Activated effector memory CD4-positive, alpha-beta T cell treated with Interleukin-2 at 50 U/mL for 16 hours (primary cell): ENCODE measurements at places on chromosomes 5 and 9.

GRCh38 chr9:89366711-89367110 lies 48.4 kb downstream of the SECISBP2 start:
- DNase-seq: no peak

DNA sequence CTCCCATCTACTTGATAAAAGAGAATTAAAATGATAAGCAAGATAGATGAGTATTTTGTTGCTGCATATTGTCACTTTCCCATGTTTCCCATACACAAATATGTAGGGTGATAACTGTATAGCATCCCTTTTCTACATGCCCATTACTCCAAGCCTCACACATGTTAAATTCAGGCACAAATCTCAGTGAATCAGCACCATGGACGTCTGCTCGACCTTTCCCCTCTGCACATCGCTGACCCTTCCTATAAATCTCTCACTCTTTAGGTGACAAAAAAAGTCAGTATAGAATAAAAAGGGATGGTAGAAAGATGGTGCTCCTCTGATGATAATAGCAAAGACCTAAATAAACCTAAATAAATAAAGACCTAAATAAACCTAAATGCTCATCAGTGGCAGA lies 1097.7 kb upstream of the C9orf72 start:
- no peak for DNase-seq

- no peak for DNase-seq
These were observed 52.1 kb downstream of the AQP7 start for GRCh38 chr9:33350310-33350709.

DNA sequence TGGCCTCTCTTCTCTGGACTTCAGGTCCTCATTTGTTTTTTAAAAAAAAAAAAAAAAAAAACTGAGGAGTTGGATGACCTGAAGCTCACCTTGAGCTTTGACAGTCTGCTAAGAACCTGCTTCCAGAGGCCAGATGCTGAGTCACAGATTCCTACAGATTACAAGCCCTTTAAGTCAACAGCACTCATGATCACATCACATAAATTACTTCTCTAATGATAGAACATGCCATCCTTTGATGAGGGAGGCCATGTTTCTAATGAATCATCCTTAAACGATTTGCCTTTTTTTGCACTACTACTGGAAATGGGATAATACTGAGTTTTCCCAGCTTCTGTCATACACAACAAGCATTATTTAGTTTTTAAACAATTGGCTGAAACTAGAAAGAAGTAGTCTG lies 34.2 kb upstream of the MYOT start:
- no peak for DNase-seq

GRCh38 chr5:122163121-122164069 lies 34.0 kb downstream of the ZNF474 start:
- DNase-seq: no peak

- no peak for DNase-seq
These were observed 446.5 kb downstream of the GABRG2 start for GRCh38 chr5:162514116-162514515.

DNA sequence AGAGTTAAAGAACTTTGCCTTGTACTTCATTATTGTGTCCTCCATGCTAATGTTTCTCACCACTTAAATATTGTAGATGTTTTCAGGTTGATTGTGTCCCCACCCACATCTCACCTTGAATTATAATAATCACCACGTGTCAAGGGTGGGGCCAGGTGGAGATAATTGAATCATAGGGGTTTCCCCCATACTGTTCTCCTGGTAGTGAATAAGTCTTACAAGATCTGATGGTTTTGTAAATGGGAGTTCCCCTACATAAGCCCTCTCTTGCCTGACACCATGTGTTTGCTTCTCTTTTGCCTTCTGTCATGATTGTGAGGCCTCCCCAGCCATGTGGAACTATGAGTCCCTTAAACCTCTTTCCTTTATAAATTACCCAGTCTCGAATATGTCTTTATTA lies 248.3 kb downstream of the FBXL7 start:
- no peak for DNase-seq

- DNase-seq: no peak
These were observed 92.0 kb downstream of the DCP2 start for GRCh38 chr5:113068559-113068958.

DNA sequence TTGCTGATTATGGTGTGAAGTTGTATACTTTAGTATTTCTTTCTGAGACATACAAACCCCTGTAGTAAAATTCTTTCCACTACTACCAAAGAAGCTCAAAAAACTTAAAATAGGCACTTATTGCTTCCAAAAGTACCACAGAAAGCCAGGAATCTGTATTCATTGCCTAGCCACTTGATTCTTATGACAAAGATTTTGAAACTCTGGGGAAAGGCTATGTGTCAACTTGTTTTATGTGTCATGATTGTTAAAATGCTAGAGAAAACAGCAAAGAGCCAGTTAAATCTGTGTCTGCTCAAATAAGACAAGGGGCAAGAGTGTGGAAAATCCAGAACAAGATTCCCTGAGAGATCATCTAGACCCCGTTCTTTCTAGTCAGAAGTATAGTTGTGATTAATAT lies 6.0 kb downstream of the KIF2A start:
- no peak for DNase-seq

GRCh38 chr5:56003179-56003578 lies 8.4 kb upstream of the IL6ST start:
- no peak for DNase-seq

GRCh38 chr5:75395277-75395676 lies 58.3 kb downstream of the HMGCR start:
- no peak for DNase-seq

DNA sequence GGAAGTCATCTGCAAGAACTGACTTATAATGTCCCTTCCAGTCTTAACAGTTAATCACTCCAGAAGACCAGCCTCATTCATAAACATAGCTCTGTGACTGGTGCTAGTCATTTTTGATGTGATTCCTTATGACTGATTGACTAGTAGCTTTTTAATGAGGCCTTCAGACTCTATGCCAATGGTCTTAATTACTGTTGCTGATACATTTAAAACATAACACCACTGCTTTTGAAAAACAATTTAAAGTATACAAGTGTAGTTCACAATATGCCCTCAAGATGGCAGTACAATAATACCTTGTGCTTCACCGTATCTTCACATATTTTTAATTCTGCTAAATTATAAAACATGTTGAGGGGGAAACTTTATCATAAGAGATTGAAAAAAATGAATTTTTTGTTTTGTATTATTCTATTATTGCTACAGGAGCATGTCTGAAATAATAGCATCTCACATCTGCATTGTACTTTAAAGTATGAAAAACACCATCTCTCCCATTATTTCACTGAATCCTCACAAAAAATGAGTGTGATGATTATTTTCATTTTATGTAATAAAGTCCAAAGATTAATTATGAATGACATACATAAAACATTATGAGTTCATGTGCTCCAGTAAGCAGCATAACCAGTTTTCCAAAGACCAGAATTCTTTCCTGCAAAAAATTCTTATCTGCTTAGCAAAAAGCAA lies 55.2 kb upstream of the SHISAL2B start:
- DNase-seq: no peak

GRCh38 chr5:90440644-90441043 lies 31.1 kb upstream of the CETN3 start:
- no peak for DNase-seq

DNA sequence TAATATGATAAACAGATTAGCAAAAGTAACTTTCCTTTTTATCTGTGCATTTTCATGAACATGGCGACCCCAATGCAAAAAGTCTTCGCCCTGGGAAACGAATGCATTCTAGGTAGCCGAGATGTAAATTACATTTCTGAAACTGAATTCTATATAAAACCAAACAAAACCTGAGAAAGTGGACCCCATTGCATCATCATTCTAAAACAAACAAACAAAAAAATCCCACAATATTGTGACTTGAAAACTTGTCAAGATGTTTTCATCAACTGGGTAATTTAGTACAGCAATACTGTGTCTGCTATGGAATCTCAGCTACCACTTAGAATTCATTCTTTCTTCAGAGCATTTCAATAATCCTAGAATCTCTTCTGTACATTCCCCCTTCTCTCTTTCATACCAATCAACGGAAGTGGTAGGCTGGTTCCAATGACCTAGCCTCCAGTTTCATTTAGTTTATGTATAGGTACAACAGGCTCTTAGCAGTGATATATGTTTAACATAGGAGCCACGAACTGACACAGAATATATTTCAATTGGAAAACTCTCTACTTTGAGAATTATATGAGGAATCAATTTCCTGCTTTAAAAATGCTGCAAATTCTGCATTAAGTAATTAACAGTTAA lies 85.6 kb downstream of the FBXW11 start:
- no peak for DNase-seq

GRCh38 chr5:42590566-42590965 lies 166.1 kb upstream of the CCDC152 start:
- DNase-seq: no peak

GRCh38 chr5:1374679-1375055 lies 29.8 kb upstream of the CLPTM1L start:
- DNase-seq: no peak

- no peak for DNase-seq
These were observed 50.4 kb downstream of the TRIO start for GRCh38 chr5:14193496-14193895.

DNA sequence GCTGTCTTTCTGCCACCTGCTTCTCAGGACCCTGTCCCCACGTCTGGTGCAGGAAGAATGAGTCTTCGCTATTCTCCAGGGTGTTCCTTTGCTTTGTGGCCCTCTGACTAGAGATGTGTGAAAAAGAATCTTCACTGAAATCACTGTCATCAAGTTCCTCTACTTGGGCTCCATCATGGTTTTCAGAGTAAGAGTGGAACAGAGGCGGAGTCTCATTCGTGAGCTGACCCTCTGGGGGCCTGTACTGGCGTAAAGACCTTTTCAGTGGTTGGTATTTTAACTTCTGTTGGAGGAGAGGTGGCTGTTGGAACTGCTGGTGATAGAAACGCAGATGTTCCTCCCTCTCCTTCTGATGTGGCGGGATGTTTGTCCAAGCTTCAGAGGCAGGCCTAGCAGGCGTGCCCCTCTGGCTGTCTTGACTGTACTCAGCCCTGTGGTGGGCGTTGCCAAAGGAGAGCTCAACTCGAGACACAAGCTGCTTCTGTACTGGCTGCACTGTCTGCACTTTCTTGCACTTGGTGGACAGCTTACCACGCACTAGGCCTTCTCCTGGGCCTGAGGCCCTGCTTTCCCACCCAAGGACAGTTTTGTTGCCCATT lies 72.0 kb downstream of the KIF24 start:
- no peak for DNase-seq

- no peak for DNase-seq
These were observed 928 bp upstream of the PCDHGC4 start for GRCh38 chr5:141483902-141484301.

GRCh38 chr5:128358826-128359225 lies 179.2 kb downstream of the FBN2 start:
- no peak for DNase-seq

GRCh38 chr5:79241535-79241979 lies 5.6 kb downstream of the JMY start:
- no peak for DNase-seq

- DNase-seq: no peak
These were observed 111.9 kb downstream of the ROR2 start for GRCh38 chr9:91837981-91838731.

- no peak for DNase-seq
These were observed 169.1 kb upstream of the CLINT1 start for GRCh38 chr5:158027806-158028775.

GRCh38 chr9:14270358-14271092 lies 43.4 kb downstream of the NFIB start:
- DNase-seq: no peak

- DNase-seq: no peak
These were observed 26.0 kb downstream of the NUTM2F start for GRCh38 chr9:94302426-94302825.

DNA sequence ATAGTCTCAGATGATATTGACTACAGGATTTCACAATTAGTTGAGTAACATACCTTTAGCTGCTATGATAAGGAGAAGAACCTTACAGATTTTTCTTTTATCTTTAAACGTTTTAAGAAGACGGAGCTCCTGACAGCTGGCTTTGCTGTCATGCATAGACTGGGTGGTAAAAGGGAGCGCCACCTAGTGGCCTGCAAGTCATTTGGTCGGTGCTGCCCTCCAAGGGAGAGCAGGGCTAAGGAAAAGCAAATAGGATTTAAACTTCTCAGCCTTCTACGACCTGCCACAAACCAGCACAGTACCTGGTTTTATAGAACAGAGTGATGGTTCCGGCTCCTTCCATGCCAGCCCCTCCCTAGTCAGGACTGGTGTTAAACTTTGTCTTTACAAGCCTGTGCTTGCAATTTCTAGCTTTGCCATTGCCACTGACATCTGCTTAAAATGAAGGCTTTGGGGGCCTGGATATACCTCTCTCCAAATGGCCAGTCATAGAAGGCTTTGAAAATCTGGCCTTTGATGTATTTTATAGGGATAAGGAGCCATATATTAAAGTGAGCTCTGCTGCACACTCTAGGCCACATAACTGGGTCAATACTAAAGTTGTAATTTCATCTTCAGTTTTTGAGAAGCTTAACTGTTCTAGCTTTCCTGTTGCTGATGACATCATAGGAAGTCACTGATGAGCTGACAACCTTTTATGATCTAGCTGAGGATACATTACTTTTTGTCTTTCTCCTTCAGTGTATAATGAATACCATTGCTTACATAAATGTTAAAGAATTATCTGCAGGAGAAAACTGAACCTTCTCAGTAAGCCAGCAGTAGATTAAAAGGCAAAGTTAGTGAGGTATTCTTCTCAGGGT lies 31.1 kb upstream of the ADAMTSL1 start:
- peak; percentile 4 for DNase-seq

DNA sequence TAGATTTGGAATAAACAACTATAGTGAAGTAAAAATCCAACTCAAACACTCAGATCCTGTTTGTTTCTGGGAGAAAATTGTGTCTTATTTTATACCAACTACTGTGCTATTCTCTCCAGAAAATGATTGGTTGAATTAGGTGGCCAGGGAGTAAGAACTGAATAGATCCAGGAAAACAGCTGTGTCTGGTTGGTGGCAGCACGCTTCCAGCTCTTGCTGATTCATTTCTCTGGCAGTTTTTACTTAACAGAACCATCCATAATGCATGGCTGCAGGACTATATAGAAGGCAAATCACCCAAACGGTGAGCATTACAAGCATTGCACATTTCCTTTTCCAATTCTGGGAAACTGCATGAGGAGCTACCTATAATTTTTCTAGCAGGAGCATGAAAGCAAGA lies 29.5 kb downstream of the DMAC1 start:
- DNase-seq: no peak

DNA sequence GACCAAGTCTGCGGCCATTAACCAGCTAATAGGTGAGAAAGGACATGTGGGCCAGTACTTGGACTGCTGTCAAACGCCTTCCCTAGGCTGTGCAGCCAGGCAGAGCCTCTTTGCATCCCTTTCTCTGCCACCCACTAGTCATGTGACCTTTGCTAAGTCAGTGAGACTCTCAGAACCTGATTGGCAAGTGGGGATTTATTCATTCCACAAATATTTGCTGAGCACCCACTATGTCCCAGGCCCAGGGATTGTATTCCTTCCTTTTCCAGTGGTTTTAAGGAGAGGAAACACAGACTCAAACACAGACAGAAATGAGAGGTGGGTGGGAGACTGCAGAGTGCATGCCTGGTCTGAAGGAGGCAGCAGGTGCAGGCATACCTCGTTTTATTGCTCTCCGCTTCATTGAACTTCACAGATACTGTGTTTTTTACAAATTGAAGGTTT lies 71.6 kb upstream of the GALNT10 start:
- DNase-seq: no peak
